Thyroid gland (tissue), 4 donors: ENCODE measurements at places on chromosomes 6 and 20. TPM values are rescaled to one million over a fixed set of nuclear protein-coding genes. Genes with fewer than 3 reads are reported as not detected.

Gene ARMH2
- total RNA-seq, result not detected

Gene ERVFRD-1
- not detected for total RNA-seq

Gene GINS1
- total RNA-seq, result not detected

Gene IFNGR1
- 129 TPM for total RNA-seq

Gene MLIP
- not detected for total RNA-seq

Gene CDSN
- total RNA-seq, result 0.34 TPM

Gene EPPIN
- 0.45 TPM for total RNA-seq

Gene OPN5
- not detected for total RNA-seq

Gene PNISR
- 283 TPM for total RNA-seq

Gene TAF4
- total RNA-seq, result 17.4 TPM

Gene POM121L2
- total RNA-seq, result not detected

Gene FBXO5
- 7.4 TPM for total RNA-seq

Gene SAPCD1
- 2.0 TPM for total RNA-seq

Gene PRRT1
- 0.81 TPM for total RNA-seq

Gene FRK
- 3.5 TPM for total RNA-seq

Gene CD40
- total RNA-seq, result 14.4 TPM

Gene ME1
- 23.5 TPM for total RNA-seq

Gene MAP3K5
- total RNA-seq, result 28.1 TPM

Gene FERMT1
- total RNA-seq, result 6.6 TPM

Gene RNF182
- 4.5 TPM for total RNA-seq
